Nucleus accumbens (tissue), 56 donors: ENCODE measurements at places on chromosomes 3 and 15.

DNA sequence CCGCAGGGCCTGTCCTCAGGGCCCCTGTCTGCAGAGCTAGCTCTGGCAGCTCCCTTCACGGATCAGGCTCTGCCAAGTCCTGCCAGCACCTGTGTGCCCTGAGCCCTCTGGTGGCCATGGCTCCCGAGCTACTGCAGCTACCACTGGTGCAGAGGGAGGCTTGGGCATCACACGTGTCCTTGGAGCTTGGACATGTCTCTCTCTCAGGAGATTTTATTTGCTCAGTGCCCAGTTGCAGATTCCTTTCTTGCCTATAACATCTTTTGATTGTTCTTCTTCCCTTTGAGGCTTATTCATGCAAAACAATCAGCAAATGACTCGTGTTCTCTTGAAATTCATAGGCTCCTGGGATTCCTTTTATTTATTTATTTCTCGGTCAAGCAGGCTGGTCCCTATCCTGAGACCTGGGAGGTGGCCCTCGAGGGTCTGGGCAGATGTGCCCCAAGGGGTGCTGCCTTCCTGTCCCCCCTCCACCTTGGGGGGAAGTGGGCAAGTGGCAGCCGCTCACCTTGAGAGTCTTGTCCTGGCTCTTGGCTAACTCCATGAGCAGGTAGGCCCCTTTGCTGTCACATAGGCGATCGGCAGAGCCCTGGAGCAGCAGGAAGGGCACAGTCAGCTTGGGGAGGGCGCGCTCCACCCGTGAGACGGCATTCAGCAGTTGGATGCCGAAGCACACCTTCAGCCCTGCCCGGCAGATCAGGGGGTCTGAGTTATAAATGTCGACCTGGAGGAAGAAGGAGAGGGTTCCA, 21.9 kb downstream of the ABTB1 start:
- no peak for DNase-seq

DNA sequence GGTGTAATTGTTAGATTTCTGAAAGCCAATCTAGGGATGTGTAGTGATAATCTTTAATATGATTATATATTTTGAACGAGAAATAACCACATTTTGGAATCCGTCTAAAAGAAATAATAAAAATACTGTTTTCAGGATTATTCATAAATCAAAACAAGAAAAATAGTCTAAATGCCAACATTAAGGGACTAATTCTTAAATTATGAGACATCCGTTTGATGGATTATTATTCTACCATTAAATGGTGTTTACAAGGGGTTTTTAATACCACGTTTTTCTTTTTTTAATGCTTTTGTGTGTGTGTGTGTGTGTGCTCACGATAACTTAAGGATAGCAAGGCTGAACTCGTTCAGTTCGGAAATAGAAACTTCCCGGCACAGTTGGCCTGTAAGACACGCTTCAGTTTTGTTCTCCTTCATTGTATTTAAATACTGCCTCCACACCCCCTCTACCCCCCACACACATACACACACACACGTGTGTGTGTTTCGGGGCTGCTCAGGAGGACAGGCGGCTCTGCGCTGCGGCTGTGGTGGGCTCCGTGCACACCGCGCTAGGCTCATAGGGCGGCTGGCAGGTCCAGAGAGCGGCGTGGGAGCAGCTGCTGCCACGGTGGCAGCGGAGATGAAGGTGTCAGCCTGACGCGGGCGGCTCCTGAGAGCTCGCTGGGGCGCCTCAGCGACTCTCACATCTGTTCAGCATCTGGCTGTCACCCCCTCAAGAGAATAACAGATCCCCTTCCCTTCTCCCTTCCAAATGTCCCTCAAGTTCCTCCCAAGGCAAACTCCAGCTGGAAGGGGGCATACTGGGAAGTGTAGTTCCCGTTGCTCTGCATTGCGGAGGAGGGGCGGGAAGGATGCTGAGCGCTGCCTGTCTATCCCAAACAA, 23.0 kb upstream of the ANP32A start:
- no peak for DNase-seq

- peak; percentile 4 for DNase-seq
Observed at GRCh38 chr3:189233225-189233858, 61.6 kb downstream of the TPRG1 start.

DNA sequence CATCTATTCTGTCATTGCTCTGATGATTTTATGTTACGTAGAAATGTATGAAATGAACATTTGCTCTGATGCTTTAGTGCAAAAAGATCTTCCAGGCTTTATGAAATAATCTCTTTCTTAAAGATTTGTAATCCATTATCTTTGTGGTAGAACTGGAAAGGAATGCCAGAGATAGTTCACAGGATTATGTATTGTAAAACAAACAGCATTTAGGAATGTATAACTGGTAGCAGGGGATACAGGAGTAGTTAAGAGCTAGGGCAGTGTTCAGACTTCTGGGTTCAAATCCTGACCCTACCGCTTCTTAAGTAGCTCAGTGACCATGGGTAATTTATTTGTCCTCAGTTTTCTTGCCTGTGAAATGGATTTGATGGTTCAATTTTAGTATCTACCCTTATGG, 429.8 kb upstream of the TPM1 start:
- DNase-seq: no peak

GRCh38 chr3:71111784-71112440, 471.6 kb downstream of the FOXP1 start:
- no peak for DNase-seq

DNA sequence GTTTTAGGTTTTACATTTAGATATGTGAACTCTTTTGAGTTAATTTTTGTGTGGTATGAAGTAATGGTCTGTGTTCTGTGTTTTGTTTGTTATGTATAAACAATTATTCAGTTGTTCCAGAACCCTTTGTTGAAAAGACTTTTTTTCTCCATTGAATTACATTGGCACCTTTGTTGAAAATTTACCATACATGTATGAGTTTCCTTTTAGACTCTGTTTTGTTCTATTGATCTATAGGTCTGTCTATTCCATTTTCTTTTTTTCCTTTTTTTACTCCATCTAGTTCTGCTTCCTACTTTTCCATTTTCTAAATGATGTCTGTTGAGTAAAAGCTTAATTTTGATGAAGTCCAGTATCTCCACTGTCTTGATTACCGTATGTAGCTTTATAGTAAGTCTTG, 31.4 kb downstream of the ARIH2 start:
- no peak for DNase-seq

- DNase-seq: no peak
Observed at GRCh38 chr15:64351265-64351664, 4.7 kb downstream of the CSNK1G1 start.

GRCh38 chr3:53243165-53243564, 12.7 kb downstream of the TKT start:
- DNase-seq: no peak

DNA sequence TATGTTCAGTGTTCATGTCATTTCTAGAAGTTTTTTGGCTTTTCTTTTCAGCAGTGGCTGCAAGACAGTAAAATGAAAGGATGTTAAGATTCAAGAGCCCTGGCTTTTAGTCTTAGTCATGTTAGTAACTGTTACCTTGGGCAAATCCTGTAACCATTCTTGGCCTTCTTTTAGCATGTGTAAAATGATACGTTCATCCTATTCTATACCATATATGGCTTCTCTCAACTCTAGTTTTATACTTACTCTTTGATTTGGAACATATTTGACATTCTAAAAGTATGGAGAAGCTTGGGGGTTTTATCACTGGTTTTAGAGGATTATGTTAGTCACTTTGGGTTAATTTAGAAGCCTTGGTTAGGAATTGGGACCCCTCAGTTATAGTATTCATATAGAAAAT, 20.1 kb downstream of the GTF2E1 start:
- DNase-seq: no peak

- no peak for DNase-seq
Observed at GRCh38 chr15:71154607-71155200, 39.4 kb downstream of the THSD4 start.
